ENCODE measurements at places on chromosomes 1 and 21. TPM values are rescaled to one million over a fixed set of nuclear protein-coding genes. Genes with fewer than 3 reads are reported as not detected.

CYP2J2 gene
- total RNA-seq = 0.98 TPM

NUAK2 gene
- 0.13 TPM for total RNA-seq

CCDC24 gene
- total RNA-seq = 5.1 TPM

CSMD2 gene
- 0.03 TPM for total RNA-seq

GOLT1A gene
- total RNA-seq = not detected

DMBX1 gene
- 0.03 TPM for total RNA-seq

CPTP gene
- 22.2 TPM for total RNA-seq

- no peak for DNase-seq
Measured at GRCh38 chr1:5632224-5632623, 360.0 kb downstream of the NPHP4 start.

DNA sequence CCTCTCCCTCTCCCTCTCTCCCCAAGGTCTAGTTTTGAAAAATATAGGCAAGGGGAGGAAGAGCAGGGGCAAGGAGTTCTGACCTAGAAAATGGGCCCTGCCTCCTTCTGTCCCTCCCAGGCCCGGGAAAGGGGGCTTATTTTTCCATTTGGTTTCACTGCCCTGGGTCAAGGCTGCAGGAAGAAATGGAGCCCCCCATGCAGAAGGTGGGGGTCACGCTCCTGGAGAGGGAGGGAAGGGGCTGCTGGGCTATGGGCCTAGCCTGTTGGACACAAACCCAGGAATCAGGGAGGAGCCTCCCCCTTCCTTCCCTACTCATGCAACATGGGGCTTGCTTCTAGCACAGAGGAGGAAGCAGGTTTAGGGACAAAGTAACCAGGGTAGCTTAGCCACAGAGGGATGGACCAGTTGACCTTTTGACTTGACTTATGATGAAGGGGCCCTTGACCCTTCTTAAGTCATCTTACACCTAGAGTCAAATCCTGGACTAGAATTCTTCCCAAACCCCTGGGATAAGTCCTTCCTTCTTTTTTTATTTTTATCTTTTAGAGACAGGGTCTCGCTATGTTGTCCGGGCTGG, 70.4 kb upstream of the SSBP3 start:
- no peak for DNase-seq

DNA sequence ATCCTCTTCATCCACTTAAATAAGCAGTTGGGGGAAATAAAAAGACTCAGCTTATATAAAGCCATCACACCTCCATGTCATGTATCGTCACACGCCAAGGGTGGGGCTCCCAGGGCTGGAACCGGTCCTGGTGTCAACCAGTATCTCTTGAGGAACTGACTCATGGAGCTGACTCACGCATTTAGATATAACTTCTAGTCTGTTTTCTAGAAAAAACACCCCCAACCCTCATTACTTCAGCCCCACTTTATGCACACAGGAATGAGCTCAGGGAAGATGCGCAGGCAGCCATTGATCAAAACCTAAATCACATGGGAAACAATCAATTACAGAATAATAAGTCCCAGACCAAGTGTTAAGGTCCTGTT, 6.9 kb upstream of the IL22RA1 start:
- DNase-seq = no peak

DNA sequence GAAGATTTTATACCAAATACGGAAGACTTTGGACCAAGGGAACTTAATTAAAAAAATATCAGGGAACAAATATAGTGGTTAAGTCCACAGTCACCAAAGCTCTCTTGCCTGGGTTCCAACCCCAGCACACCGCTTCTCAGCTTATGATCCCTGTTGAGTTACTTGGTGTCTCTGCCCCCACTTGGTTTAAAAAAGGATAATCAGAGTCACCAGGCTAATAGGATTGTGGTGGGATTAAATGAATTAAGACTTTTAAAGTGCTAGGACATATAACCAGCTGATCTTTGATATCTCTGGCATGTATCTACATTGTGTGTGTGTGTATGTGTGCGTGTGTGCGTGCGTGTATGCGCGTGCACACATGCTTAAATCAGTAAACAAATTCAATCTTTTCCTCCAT, 474.7 kb upstream of the DAB1 start:
- no peak for DNase-seq

- DNase-seq = peak; percentile 67
Measured at GRCh38 chr1:3727042-3727824, 25.0 kb upstream of the CCDC27 start.

GRCh38 chr1:160702100-160702499, 9.5 kb downstream of the CD48 start:
- no peak for DNase-seq

- DNase-seq = no peak
Measured at GRCh38 chr1:206636671-206637070, 1.3 kb downstream of the DYRK3 start.

DNA sequence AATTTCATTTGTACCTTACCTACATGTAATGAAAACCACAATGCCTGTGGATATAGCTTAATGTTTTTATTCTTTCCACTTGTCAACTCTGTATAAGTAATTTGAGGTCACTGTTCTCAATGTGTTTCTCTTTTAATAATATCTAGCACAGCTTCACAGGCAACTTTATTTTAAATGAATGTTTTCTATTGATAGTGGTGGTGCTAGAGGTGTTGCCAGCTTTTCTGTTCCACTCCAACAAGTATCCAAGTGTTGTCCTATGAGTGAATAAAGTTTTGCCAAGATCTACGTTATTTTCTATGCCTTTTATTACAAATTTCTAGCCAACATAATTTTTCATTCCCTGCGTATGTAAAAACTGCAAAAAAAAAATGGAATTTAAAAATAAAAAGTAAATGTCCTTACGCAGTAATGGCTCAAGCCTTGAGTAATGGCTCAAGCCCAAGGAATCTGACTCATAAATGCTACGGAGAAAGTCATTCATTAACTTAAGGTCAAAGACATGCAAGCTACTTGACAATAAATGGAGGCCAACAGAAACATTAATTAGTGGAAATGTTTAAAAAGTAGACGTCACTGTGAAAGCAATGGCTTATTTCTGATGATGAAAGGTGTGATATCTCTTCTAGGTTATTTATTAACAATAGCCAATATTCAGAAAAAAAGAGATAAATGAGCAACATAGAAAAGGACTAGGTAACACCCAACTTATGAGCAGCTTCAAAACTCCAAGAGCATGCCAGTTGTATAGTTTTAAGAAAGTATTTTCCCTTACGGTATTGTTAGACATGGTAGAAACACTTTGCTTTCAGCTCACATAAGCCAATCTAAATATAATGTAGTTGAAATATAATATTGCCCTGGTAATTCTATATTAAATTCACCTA, 71.4 kb downstream of the SLC44A5 start:
- DNase-seq = no peak

- DNase-seq = no peak
Measured at GRCh38 chr1:117015724-117016123, 14.2 kb downstream of the CD101 start.

DNA sequence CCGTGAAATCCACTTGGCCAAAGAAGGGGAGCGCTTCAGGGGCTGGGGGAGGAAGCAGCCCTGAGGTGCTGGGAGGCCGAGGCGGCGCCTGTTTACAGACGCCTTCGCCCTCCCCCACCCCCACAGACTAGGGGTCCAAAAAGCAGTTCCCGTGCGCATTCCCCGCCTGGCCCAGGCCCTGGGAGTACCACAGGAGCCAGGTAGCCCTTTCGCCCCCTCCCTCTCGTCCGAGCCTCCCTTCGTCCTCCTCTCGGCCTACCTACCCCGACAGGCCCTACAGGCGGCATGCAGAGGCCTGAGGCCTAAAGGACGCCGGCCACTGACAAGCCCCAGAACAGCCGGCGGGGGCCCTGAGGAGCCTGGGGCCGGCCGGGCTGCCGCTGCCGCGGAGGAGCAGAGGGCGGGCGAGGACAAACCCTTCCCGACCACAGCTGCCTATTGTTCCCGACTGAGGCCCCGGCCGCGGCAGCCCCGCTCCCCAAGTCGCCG, 522 bp downstream of the RC3H1 start:
- peak; percentile 39 for DNase-seq

DNA sequence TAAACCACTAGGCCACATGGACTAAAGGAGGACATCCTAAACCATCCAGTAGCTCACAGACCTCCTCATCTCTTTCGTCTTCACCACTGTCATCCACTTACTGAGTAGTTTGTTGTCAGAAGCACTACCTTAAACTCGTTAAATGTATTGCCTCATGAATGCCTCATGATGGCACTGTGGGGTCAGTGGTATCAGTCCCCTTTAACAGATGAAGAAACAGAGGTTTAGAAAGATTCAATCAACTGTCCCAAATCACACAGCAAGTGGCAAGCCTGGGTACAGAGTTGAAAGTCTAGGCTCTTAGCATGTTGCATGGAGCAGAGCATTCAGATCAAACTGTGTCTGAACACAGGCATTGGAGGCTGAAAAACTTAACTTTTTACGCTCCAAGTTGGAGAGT, 183.6 kb upstream of the KIAA0040 start:
- DNase-seq = peak; percentile 52

GRCh38 chr1:61420909-61421835, 303.8 kb downstream of the TM2D1 start:
- DNase-seq = no peak

DNA sequence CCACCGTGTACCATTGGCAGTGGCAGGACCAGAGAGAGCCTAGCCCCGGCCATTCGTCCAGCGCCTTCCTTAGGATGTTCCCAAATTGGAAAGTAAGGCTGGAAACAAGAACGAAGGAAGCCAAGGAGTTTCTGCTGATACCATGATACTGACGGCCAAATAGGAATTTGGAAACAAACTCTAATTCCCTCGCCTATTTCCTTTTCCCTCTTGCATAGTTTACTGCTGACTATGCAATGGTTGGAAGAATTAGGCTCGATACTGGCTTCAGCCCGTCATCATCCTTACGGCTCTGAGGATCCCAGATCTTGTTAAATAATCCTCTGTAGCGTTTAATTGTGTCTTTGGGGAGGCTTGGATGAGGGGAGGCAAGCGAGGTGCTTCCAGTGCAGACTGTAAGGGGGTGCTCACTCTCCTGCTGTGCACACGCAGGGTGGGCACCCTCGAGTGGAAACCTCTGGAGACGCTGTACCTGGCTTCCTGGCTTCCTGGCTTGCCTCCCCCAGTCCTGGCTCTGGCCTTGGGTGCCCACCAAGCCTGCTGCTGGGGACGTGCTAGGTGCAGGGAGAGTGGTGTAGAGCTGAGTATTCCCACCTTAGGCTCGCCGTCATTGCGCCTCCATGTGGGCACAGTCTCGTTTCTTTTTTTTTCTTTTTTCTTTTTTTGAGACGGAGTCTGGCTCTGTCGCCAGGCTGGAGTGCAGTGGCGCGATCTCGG, 27.4 kb upstream of the CAMTA1 start:
- no peak for DNase-seq
